ENCODE measurements at places on chromosomes 12 and 14. TPM values are rescaled to one million over a fixed set of nuclear protein-coding genes. Genes with fewer than 3 reads are reported as not detected.

SLC22A17 gene
- 16.8 TPM for total RNA-seq

PPP1CC gene
- total RNA-seq: 156 TPM

PLCZ1 gene
- not detected for total RNA-seq

APOF gene
- total RNA-seq: not detected

BMP4 gene
- total RNA-seq: 12.2 TPM

FGF23 gene
- total RNA-seq: not detected

LRTM2 gene
- total RNA-seq: not detected

DEGS2 gene
- total RNA-seq: not detected
